ENCODE measurements at places on chromosomes 16 and 17. TPM values are rescaled to one million over a fixed set of nuclear protein-coding genes. Genes with fewer than 3 reads are reported as not detected.

The C16orf89 gene
- not detected for total RNA-seq

The SERPINF2 gene
- 3.2 TPM for total RNA-seq

The EVI2B gene
- total RNA-seq = not detected

The TBC1D3 gene
- not detected for total RNA-seq

The ERCC4 gene
- total RNA-seq = 7.0 TPM

The PRSS33 gene
- total RNA-seq = not detected

The AMFR gene
- total RNA-seq = 67.4 TPM

The IGF2BP1 gene
- total RNA-seq = 83.3 TPM

The KRTAP4-5 gene
- total RNA-seq = not detected

The SULT1A2 gene
- total RNA-seq = not detected

The KRTAP1-5 gene
- total RNA-seq = not detected

The HIGD1B gene
- not detected for total RNA-seq

The BEAN1 gene
- total RNA-seq = 7.1 TPM

The SLFN12L gene
- not detected for total RNA-seq

The SPATA32 gene
- total RNA-seq = 0.09 TPM

The MRPS7 gene
- 169 TPM for total RNA-seq

The CA4 gene
- 0.30 TPM for total RNA-seq

The KRTAP4-9 gene
- total RNA-seq = not detected

The CIAPIN1 gene
- total RNA-seq = 76.8 TPM

The TNFRSF17 gene
- not detected for total RNA-seq

The C1QTNF1 gene
- 53.9 TPM for total RNA-seq

The KLHL10 gene
- total RNA-seq = not detected

The CRISPLD2 gene
- total RNA-seq = 4.3 TPM

The CCDC200 gene
- not detected for total RNA-seq

The RND2 gene
- 0.13 TPM for total RNA-seq

The MGAT5B gene
- total RNA-seq = 24.6 TPM

The CUEDC1 gene
- total RNA-seq = 66.2 TPM

The CX3CL1 gene
- total RNA-seq = 0.08 TPM

The PSMC3IP gene
- total RNA-seq = 35.2 TPM

The XYLT1 gene
- total RNA-seq = 0.97 TPM

The NPIPA5 gene
- not detected for total RNA-seq

The IL34 gene
- total RNA-seq = 0.77 TPM

The CDH15 gene
- total RNA-seq = not detected

The EZH1 gene
- total RNA-seq = 9.2 TPM

The WFIKKN2 gene
- not detected for total RNA-seq

The SLC6A2 gene
- total RNA-seq = not detected

The OR2C1 gene
- not detected for total RNA-seq

The HSD17B1 gene
- total RNA-seq = 1.2 TPM

The PYY gene
- total RNA-seq = not detected

The NPB gene
- 0.84 TPM for total RNA-seq
